ENCODE measurements at places on chromosomes 4 and X. TPM values are rescaled to one million over a fixed set of nuclear protein-coding genes. Genes with fewer than 3 reads are reported as not detected.

DNA sequence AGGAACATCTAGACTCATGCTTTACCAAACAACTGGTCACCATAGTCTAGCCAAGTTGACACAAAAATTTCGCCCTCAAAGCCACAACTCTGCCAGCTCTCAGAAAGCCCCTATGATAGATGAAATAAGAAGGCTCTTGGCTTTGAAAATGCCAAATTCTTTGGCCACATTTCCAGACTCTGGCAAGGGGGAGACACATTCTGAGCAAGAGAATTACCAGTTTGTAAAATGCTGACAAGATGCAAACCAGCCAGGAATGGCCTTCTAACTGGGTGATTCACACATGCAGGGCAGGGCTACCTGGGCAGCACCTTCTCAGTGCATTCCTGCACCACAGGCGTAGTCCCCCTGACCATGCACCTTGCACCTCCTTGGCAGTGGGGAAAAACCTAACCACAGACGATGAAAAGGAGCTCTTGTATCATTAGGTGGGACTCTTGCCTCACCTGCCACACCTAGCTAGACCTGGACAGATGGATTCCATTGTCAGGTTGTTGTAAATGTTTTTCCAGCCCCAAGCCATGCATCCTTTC, 77.4 kb upstream of the CPEB2 start:
- no peak overlapping the region for H3K27ac ChIP-seq
- H3K36me3 ChIP-seq = no peaks in the 10 kb centered on the region
- no peak for DNase-seq
- H3K4me3 ChIP-seq = no peak overlapping the region
- no peaks in the 10 kb centered on the region for H3K27me3 ChIP-seq
- peaks cover 7% of the 10 kb centered on the region for H3K4me1 ChIP-seq

GRCh38 chr4:90081432-90082144, 45.6 kb upstream of the CCSER1 start:
- H3K4me1 ChIP-seq = no peaks in the 10 kb centered on the region
- H3K27ac ChIP-seq = no peak overlapping the region
- DNase-seq = no peak
- no peaks in the 10 kb centered on the region for H3K27me3 ChIP-seq
- no peak overlapping the region for H3K4me3 ChIP-seq

DNA sequence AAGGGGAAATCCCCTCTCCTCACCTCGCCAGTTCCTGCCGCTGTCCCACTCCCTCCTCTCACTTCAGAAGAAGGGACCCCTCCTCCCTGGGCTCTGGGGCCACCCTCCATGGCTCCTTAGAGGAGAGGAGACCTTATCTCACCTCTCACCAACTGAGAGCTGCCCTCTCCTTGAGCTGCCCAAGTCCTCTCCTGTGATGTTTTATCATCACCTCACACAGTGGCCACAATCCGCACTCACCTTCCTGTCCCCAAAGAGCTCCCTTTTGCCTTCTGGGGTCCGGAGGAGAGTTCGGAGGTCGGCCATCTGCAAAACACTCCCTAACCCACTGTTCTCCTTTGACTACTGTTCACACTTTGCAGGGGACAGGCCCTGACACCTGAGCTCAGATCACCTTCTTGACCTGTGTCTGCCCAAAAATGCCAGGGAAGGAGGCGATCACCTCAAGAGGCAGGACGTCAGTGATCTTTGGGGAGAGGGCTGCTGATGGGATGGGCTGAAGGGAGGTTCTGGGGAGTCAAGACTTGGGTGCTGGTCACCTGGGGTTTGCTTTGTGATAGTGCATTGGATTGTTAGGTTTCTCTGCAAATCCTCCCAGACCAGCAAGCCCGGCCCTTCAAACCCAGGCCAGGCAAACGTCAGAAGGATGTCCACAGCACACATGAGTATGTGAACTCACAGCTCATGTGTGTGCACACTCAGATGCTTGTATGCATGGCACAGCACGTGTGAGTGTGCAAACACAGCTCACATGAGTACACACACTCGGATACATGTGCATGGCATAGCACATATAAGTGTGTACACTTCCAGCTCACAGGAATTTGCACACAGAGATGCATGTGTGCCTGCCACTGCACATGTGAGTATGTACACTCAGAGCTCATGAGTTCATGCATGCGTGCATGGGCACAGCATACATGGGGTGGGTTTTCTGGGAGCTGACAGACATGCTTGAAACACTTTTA, 41.8 kb downstream of the HTRA3 start:
- DNase-seq = peak; percentile 46
- H3K27ac ChIP-seq = no peak overlapping the region

DNA sequence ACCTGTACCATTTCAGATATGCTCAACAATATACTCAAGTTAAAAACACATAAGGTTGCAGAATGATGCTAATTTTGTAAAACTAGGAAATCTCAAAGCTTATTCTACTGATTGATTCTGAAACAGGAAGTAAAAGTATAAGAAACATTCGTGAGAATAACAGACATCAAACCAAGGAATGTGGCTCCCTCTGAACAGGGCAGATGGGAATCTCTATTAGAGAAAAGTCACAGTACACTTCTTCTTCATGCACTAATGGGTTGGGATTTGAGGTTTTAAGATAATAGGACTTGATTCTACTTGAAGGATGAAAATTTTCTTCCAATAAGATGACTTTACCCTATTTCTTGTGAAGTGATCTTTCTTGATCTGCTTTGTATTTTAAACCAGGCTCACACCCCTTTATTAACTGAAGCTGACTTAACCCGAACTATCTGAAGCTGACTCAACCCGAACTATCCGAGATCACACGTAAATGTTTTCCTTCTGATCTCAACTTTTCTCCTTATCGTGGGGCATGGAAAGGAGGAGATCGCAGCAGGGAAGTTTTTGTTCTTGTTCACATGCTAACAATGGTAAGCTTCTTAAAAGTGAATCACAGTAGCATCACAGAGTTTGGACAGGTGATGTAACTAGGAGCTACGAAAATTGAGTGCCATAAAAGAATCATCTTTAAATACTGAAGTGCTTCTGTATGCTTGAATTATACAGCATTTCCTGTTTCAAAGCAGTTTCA, 363.1 kb upstream of the ZFP42 start:
- H3K4me1 ChIP-seq = no peaks in the 10 kb centered on the region
- no peaks in the 10 kb centered on the region for H3K36me3 ChIP-seq
- H3K27ac ChIP-seq = no peak overlapping the region
- DNase-seq = no peak
- H3K27me3 ChIP-seq = no peaks in the 10 kb centered on the region

GRCh38 chr4:180150818-180151217, 2092.4 kb upstream of the TENM3 start:
- H3K4me1 ChIP-seq = no peaks in the 10 kb centered on the region
- no peaks in the 10 kb centered on the region for H3K36me3 ChIP-seq
- no peak for DNase-seq
- H3K27me3 ChIP-seq = no peaks in the 10 kb centered on the region

Gene STOX2
- total RNA-seq = 2.2 TPM

Gene CFP
- total RNA-seq = 11.8 TPM

Gene AFAP1
- total RNA-seq = 38.2 TPM

Data from sigmoid colon (tissue), 7 donors.